ENCODE measurements at places on chromosomes 16 and 17.

DNA sequence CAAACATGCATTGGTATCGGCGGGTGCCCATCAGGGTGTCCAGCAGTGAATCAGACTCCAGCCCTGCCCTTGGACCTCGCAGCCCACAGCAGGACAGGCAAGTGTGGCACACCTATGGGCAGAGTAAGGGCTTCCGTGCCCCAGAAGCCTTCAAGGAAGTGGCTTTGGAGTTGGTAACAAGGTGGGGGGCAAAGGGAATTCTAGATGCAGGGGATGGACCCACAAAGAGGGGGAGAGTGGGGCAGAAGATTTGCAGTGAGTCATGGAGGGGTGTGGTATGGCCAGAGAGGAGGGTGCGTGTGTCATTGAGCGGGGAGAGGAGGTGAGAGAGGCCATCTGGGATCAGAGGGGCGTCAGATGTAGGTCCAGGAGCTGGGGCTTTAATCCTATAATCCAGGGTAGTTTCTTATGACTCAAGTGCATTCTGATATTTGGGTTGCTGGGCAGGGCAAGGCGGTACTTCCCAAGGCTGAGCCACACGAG is 8.5 kb upstream of the SPNS2 start:
- no peak for DNase-seq

DNA sequence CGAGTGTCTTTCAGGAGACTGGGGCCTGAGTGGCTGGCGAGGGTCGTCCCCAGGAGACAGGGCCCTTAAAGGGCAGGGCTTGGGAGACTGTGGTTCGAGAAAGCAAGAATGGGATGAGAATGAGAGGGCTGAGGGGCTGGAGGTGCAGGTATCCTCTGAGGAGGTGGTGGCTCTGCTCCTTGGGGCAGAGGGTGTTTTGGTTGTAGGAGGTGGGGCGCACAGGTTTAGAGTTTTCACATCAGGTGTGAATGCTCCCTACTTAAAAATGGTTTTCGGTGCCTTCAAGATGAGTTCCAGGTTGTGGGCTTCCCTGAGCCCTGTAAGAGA is 430 bp downstream of the BCAS3 start:
- DNase-seq, result no peak

DNA sequence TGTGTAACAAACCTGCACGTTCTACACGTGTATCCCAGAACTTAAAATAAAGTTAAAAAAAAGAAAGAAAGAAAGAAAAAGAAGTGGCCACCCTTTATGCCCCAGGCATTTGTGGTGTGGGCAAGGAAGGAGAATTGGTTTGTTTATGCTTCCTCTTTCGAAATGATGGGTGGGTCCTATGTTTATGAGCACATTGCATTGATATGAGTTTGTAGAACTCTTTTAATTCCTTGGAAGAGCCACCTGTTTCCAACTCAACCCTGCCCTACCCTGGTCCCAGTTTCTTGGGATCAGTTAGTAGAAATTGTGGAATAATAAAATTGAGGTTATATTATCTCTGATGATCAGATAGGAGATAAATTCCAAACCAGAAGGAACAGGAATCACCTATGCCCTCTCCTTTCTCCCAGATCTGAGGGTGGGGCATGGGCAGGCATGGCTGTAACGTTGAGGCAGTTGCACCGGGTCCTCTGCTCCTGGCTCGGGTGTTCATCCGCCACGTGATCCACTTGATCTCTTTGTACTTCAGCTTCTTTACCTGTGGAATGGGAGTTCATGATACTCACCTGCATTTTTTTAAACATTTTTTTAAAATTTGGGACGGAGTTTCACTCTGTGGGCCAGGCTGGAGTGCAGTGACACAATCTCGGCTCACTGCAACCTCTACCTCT is 15.9 kb downstream of the CHAD start:
- no peak for DNase-seq

DNA sequence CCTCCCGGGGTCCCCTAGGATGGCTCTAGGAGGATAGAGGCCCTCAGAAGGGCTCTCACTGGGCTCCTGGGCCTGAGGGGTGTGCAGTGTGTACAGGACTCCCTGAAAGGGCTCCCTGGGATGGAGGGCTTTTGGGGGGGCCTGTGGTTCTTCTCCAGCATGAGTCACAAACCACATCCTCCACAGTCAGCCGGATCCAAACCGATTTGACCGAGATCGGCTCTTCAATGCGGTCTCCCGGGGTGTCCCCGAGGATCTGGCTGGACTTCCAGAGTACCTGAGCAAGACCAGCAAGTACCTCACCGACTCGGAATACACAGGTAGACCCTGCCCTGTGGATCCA is 4.5 kb downstream of the TRPV2 start:
- peak; percentile 82 for DNase-seq

DNA sequence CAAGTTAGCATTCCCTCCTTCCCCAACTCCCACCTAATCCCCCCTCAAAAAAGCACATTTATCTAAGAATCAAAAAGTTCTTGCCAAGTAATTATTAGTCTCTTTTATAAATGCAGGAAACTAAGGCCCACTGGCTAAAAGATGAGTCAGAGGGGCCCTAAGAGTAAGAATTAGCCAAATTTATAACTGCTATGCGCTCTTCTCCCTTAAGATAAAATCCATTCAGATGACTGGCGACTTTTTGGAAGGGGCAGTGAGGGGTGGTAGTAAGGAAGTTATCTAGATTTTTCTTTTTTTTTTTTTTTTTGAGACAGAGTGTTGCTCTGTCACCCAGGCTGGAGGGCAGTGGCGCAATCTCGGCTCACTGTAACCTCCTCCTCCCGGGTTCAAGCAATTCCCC is 17.1 kb downstream of the ZNF652 start:
- peak; percentile 24 for DNase-seq

Data from fibroblast of skin of scalp (primary cell).